ENCODE measurements at places on chromosomes 7 and 10. TPM values are rescaled to one million over a fixed set of nuclear protein-coding genes. Genes with fewer than 3 reads are reported as not detected.
A peak's percentile ranks its signal among the peaks of the same experiment; 100 is the strongest.

The SRGN gene
- total RNA-seq, result 1.3 TPM

The GDF2 gene
- total RNA-seq, result not detected

The GHRHR gene
- 4.0 TPM for total RNA-seq

The PNLIP gene
- 1.9 TPM for total RNA-seq

The WIPF3 gene
- total RNA-seq, result 10.5 TPM

The CALML5 gene
- total RNA-seq, result 0.23 TPM

The MKX gene
- total RNA-seq, result 1.2 TPM

The TAS2R5 gene
- total RNA-seq, result 0.90 TPM

The COL1A2 gene
- total RNA-seq, result 81.2 TPM

The SEC31B gene
- 6.4 TPM for total RNA-seq

The NEUROG3 gene
- 2.0 TPM for total RNA-seq

DNA sequence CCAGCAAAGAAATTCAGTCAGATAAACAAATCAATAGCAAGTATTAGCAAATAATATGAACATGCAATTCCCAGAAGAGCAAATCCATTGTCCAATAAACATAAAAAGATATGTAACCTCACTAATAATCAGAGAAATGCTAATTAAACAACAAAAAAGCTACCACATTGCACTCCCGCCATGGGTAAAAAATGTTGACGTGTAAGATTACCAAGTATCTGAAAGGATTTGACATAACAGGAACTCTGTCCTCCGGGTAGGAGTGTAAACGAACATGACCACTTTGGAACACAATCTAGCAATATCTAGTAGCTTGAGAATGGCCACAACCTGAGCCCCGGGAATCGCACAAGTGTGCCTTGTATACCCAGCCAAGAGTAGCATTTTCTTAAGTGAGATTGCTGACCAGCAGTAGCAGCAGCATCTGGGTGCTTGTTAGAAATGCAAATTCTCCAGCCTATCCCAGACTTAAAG lies 31.6 kb downstream of the DYDC1 start:
- no peaks in the 10 kb centered on the region for H3K27me3 ChIP-seq
- H3K36me3 ChIP-seq, result no peaks in the 10 kb centered on the region
- H3K4me1 ChIP-seq, result peaks cover 9% of the 10 kb centered on the region
- H3K4me3 ChIP-seq, result no peak overlapping the region
- H3K27ac ChIP-seq, result no peak overlapping the region

GRCh38 chr10:120607710-120608703 lies 151.0 kb downstream of the PLPP4 start:
- H3K27me3 ChIP-seq, result peaks cover 2% of the 10 kb centered on the region
- H3K4me1 ChIP-seq, result peaks cover 16% of the 10 kb centered on the region
- peaks cover 7% of the 10 kb centered on the region for H3K36me3 ChIP-seq
- no peak overlapping the region for H3K27ac ChIP-seq

- H3K27ac ChIP-seq, result 0 out of 2 replicates have a peak overlapping the region, but pooled peaks have one; percentile 84
- no peaks in the 10 kb centered on the region for H3K27me3 ChIP-seq
- no peak for DNase-seq
- H3K4me1 ChIP-seq, result no peaks in the 10 kb centered on the region
- no peak overlapping the region for H3K4me3 ChIP-seq
Measured at GRCh38 chr7:158647475-158647792, 57.2 kb downstream of the NCAPG2 start.

GRCh38 chr10:93493162-93493561 lies 3.2 kb upstream of the CEP55 start:
- H3K4me3 ChIP-seq, result no peak overlapping the region
- DNase-seq, result no peak
- H3K36me3 ChIP-seq, result no peaks in the 10 kb centered on the region

- H3K4me1 ChIP-seq, result 0 out of 2 replicates have a peak, but pooled peaks cover 3% of the 10 kb centered on the region
- H3K27me3 ChIP-seq, result no peaks in the 10 kb centered on the region
- DNase-seq, result peak; percentile 14
- no peak overlapping the region for H3K4me3 ChIP-seq
- 0 out of 2 replicates have a peak, but pooled peaks cover 2% of the 10 kb centered on the region for H3K36me3 ChIP-seq
Measured at GRCh38 chr10:2772816-2773631, 294.3 kb upstream of the PFKP start.

- no peaks in the 10 kb centered on the region for H3K36me3 ChIP-seq
- no peak overlapping the region for H3K4me3 ChIP-seq
- no peak for DNase-seq
- peaks cover 3% of the 10 kb centered on the region for H3K27me3 ChIP-seq
- no peak overlapping the region for H3K27ac ChIP-seq
Measured at GRCh38 chr10:113498997-113499396, 53.9 kb upstream of the HABP2 start.

DNA sequence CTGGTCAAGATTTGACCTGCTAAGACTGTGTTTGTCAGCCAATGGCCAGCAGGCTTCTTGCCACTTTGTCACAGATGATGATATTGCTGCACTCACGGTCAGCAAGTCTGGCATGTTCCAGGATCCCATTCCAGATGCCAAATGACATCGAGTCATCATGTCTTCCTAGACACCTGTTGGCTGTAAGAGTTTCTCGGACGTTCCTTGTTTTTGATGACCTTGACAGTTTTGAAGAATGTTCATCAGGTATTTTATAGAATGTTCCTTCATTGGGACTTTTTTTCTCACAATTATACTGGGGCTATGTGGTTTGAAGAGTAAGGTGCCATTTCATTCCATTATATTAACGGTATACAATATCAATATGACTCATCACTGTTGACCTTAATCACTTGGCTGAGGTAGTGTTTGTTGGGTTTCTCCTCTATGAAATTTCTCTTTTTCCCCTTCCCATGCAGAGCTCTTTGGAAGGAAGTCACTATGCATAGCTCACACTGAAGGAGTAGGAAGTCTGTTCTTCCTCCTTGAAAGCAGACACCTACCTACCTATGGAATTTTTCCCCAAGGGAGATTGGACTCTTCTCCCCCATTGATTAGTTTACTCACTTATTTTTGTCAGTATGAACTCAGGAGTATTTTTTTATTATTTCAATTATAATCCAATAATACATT lies 31.6 kb downstream of the HECW1 start:
- no peak overlapping the region for H3K27ac ChIP-seq
- DNase-seq, result no peak
- no peaks in the 10 kb centered on the region for H3K36me3 ChIP-seq
- no peak overlapping the region for H3K4me3 ChIP-seq

DNA sequence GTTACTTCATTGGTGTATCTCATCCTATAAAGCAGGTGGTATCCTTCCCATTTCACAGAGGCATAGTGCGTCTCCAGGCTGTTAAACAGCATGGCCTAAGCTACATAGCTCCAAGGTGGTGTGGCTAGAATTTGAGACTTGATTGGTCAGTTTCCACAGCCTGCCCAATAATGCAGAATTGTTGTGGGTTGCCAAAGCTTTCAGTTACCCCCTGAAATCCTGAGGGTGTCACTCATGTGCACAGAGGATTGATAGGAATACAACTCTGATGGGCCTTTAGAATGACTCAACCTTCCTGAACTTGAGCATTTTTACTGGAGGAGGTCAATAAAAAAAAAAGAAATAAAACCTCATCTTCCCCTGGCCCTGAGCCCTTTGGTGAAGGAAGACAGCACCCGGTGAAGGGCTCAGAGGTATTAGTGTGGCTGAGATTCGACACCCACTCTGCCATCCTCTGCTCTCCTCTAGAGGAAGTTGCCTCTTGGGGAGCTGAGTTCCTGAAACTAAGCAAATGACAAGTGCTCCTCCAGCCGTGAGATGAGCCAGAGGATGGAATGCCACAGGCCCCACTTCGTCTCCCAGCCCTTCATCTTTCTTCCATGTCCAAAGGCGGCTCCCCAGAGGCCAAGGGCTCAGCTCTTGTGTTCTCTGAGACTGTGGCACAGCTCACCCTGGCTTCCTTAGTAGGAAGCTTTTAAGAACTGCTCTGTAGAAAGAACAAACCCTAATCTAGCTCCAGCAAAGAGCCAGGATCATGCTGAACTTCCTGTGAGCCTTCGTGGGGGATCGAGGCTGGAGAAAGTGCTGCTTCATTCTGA lies 1.0 kb downstream of the ACSL5 start:
- no peak overlapping the region for H3K27ac ChIP-seq
- no peaks in the 10 kb centered on the region for H3K27me3 ChIP-seq
- H3K4me1 ChIP-seq, result peaks cover 7% of the 10 kb centered on the region
- H3K36me3 ChIP-seq, result peaks cover 2% of the 10 kb centered on the region

DNA sequence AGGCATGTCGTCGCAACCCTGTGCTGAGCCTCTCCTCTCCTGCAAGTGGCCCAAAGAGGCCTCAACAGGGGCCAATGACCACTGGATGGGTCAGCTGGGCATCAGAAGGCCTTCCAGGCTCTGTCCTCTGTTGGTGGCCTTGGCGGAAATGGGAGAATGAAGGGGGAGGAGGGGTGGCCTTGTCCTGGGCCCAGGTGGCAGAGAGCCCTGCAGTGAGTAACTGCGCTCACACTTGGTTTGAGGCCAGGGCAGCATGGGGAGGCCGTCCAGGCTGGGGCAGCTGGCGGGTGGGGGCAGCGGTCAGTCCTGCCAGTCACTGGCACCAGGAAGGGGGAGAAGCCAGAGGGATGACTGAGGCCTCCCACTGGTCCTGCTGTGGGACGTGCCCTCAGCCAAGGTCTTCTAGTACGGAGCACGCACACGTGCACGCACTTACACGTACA lies 59.8 kb downstream of the LHPP start:
- peaks cover 10% of the 10 kb centered on the region for H3K36me3 ChIP-seq
- peaks cover 21% of the 10 kb centered on the region for H3K4me1 ChIP-seq
- no peaks in the 10 kb centered on the region for H3K27me3 ChIP-seq

- no peak overlapping the region for H3K4me3 ChIP-seq
- peak; percentile 57 for DNase-seq
- no peak overlapping the region for H3K27ac ChIP-seq
- no peaks in the 10 kb centered on the region for H3K36me3 ChIP-seq
- no peaks in the 10 kb centered on the region for H3K4me1 ChIP-seq
Measured at GRCh38 chr7:44348851-44349781, 23.7 kb upstream of the CAMK2B start.

- H3K36me3 ChIP-seq, result no peaks in the 10 kb centered on the region
- no peak for DNase-seq
- no peaks in the 10 kb centered on the region for H3K27me3 ChIP-seq
- peaks cover 47% of the 10 kb centered on the region for H3K4me1 ChIP-seq
Measured at GRCh38 chr7:148304083-148304335, 286.6 kb upstream of the C7orf33 start.

- 0 out of 2 replicates have a peak, but pooled peaks cover 3% of the 10 kb centered on the region for H3K27me3 ChIP-seq
- peaks cover 17% of the 10 kb centered on the region for H3K4me1 ChIP-seq
- DNase-seq, result no peak
- no peak overlapping the region for H3K27ac ChIP-seq
Measured at GRCh38 chr10:43006490-43006889, 70.4 kb upstream of the RET start.

DNA sequence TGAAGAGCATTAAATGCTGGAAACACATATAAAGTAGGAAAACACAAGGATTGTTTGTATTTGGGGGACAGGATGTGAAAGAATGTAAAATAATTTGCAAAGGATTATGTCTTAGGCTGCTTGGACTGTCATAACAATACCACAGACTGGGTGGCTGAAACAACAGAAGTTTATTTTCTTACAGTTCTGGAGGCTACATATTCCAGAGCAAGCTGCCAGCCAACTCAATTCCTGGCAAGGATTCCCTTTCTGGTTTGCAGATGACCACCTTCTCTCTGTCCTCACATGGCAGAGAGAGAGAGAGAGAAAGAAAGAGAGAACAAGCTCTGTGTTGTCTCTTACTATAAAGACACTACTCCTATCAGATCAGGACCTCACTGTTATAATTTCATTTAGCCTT lies 8.8 kb upstream of the LAMB4 start:
- peaks cover 3% of the 10 kb centered on the region for H3K36me3 ChIP-seq
- H3K4me1 ChIP-seq, result no peaks in the 10 kb centered on the region
- H3K27me3 ChIP-seq, result no peaks in the 10 kb centered on the region
- DNase-seq, result no peak
- H3K27ac ChIP-seq, result no peak overlapping the region
- H3K4me3 ChIP-seq, result no peak overlapping the region

- no peak overlapping the region for H3K4me3 ChIP-seq
- H3K4me1 ChIP-seq, result peaks cover 24% of the 10 kb centered on the region
- H3K27me3 ChIP-seq, result no peaks in the 10 kb centered on the region
- H3K36me3 ChIP-seq, result no peaks in the 10 kb centered on the region
- no peak overlapping the region for H3K27ac ChIP-seq
- no peak for DNase-seq
Measured at GRCh38 chr7:106140406-106141173, 28.5 kb upstream of the SYPL1 start.

DNA sequence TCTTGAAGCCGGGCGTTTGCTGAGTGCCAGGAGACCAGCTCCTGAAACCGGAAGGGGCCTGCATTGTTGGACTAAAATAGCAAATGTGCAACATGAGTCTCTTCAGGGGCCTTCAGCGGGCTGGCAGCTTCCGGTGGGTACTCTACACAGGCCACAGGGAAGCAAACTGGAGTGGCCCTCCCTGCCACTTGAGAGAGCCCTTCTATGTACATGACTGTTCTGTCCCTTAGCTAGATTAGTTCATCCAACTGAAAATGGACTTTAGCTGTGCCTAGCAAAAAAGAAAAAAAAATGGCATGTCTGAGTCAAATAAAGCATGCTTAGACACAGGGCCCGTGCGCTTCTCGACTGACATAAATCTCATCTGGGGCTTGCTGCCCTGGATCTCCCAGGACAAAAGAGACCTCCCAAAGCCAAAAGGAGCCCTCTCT lies 115.3 kb upstream of the TCF7L2 start:
- DNase-seq, result no peak
- H3K4me1 ChIP-seq, result peaks cover 80% of the 10 kb centered on the region
- no peak overlapping the region for H3K27ac ChIP-seq
- no peak overlapping the region for H3K4me3 ChIP-seq
- H3K27me3 ChIP-seq, result peaks cover 26% of the 10 kb centered on the region

GRCh38 chr10:96949039-96949683 lies 117.1 kb downstream of the LCOR start:
- no peaks in the 10 kb centered on the region for H3K36me3 ChIP-seq
- no peaks in the 10 kb centered on the region for H3K27me3 ChIP-seq
- H3K4me1 ChIP-seq, result no peaks in the 10 kb centered on the region
- H3K27ac ChIP-seq, result no peak overlapping the region
- H3K4me3 ChIP-seq, result no peak overlapping the region
- no peak for DNase-seq

DNA sequence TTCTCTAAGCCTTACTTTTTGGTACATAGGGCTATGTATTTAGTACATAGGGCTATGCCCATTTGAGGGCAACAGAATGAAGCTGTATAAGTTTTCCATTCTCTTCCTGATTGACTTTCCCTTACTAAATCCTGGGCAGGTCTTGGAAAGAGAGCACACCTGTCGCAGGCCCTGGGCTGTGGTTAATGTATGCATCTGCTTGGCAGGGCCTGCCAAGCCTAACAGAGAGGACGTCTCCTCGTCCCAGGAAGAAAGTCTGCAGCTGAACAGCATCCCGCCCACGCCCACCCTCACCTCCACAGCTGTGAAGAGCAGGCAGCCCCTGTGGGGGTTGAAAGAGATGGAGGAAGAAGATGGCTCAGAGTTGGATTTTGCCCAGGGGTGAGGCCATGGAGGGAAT lies 8.9 kb upstream of the PVRIG start:
- no peaks in the 10 kb centered on the region for H3K36me3 ChIP-seq
- H3K4me1 ChIP-seq, result peaks cover 7% of the 10 kb centered on the region
- no peak overlapping the region for H3K4me3 ChIP-seq
- DNase-seq, result no peak
- no peak overlapping the region for H3K27ac ChIP-seq

- no peaks in the 10 kb centered on the region for H3K27me3 ChIP-seq
- H3K4me1 ChIP-seq, result peaks cover 59% of the 10 kb centered on the region
- H3K36me3 ChIP-seq, result peaks cover 2% of the 10 kb centered on the region
- H3K4me3 ChIP-seq, result no peak overlapping the region
- DNase-seq, result no peak
Measured at GRCh38 chr7:37245590-37245989, 203.1 kb downstream of the ELMO1 start.
